Articular chondrocyte of knee joint (primary cell): ENCODE measurements at places on chromosomes 13 and 19. TPM values are rescaled to one million over a fixed set of nuclear protein-coding genes. Genes with fewer than 3 reads are reported as not detected.

The PDX1 gene
- total RNA-seq = not detected in 2 replicates

The PCDH20 gene
- total RNA-seq = not detected in 2 replicates

The NLRP7 gene
- total RNA-seq = not detected in 2 replicates

The SIGLEC12 gene
- not detected in 2 replicates for total RNA-seq

The ZNF90 gene
- total RNA-seq = 2.0 and 2.5 TPM in 2 replicates

The CHST8 gene
- under 0.01 TPM in 1 of 2 replicates, not detected in the other for total RNA-seq

The DIAPH3 gene
- 31.4 and 35.7 TPM in 2 replicates for total RNA-seq

The KIR3DL3 gene
- not detected in 2 replicates for total RNA-seq

The ONECUT3 gene
- total RNA-seq = not detected in 2 replicates

The KLK15 gene
- total RNA-seq = not detected in 2 replicates

The SCEL gene
- not detected in 2 replicates for total RNA-seq

The KIR3DL2 gene
- total RNA-seq = not detected in 2 replicates

The INSL3 gene
- not detected in 2 replicates for total RNA-seq

The SYCN gene
- total RNA-seq = not detected in 2 replicates

The NFIX gene
- 137 and 150 TPM in 2 replicates for total RNA-seq

The OR4F17 gene
- not detected in 2 replicates for total RNA-seq

The SKA3 gene
- total RNA-seq = 15.4 and 20.2 TPM in 2 replicates

The ZNF573 gene
- total RNA-seq = 9.4 and 14.2 TPM in 2 replicates

The RASIP1 gene
- total RNA-seq = 0.91 and 1.3 TPM in 2 replicates

The A1BG gene
- 0.65 and 1.5 TPM in 2 replicates for total RNA-seq

The ZNF333 gene
- 17.3 and 21.8 TPM in 2 replicates for total RNA-seq

The GNG7 gene
- total RNA-seq = 0.76 and 0.78 TPM in 2 replicates

The NAPSA gene
- 0.13 and 0.22 TPM in 2 replicates for total RNA-seq

The TNFSF9 gene
- total RNA-seq = 2.6 and 5.4 TPM in 2 replicates

The APOE gene
- 0.26 and 0.32 TPM in 2 replicates for total RNA-seq

The KIR3DL1 gene
- total RNA-seq = not detected in 2 replicates
